ENCODE measurements at places on chromosomes 12 and 14.
A peak's percentile ranks its signal among the peaks of the same experiment; 100 is the strongest.

DNA sequence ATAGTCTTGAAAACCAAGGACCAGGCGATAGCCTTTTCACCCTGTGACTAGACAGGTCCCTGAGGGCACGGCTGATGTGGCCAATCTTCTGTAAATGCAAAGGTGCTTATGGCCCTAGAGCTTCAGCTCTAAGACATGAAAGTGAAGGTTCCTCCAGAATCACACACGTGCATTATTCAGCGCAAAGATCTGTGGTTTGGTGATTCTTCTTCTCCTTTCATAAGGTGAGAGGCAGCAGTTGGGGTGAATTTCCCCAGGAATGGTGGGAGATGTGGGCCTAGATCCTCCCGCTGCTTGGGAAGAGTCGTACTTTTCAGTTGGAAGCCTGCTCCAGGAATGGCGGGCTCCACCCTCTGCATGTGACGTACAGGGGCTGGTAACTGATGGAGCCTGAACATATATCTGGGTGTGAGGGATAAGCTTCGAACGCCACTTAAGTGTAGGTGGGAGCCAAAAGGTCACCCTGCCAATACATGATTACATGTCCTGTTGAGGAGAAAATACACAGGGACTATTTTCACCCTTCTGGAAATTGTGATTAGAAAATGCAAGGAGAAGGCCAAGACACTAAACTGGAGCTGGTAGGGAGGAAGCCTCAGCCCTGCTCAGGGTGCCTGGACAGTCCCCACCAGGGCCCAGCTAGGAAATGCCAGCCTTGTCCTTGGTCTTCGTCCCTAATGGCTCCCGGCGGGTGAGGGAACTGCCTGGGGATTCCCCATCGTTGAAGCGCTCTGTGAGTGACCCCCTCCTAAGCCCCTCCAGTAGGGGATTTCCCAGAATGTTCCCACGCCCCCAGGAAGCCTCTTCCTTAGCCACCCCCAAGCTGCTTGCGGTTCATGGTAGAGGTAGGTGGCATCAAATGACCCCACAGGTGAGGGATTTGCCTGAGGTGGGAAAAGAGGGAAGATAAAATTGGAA, 17.6 kb downstream of the BATF start:
- no peak for DNase-seq

- peak; percentile 65 for DNase-seq
These were observed 140.5 kb downstream of the AKAP6 start for GRCh38 chr14:32469388-32470160.

GRCh38 chr14:102363182-102363943, 622 bp downstream of the TECPR2 start:
- DNase-seq, result peak; percentile 48

- DNase-seq, result no peak
These were observed 2.5 kb downstream of the SFSWAP start for GRCh38 chr12:131713349-131713748.

DNA sequence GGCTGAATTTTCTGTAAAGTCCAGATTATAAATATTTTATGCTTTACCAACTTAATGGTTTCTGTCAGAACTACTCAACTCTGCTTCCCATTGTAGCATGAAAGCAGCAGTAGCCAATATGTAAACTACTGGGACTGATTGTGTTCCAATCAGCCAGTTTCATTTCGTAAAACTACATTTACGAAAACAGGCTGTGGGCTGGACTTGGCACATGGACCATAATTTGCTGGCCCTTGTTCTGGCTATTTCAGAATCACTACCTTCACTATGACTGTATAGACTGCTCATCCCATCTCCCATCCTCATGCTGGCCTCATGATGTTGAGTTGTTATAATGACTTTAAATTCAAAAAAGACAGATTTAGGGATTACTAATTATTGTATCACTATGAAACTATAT, 38.7 kb downstream of the FAR2 start:
- no peak for DNase-seq

DNA sequence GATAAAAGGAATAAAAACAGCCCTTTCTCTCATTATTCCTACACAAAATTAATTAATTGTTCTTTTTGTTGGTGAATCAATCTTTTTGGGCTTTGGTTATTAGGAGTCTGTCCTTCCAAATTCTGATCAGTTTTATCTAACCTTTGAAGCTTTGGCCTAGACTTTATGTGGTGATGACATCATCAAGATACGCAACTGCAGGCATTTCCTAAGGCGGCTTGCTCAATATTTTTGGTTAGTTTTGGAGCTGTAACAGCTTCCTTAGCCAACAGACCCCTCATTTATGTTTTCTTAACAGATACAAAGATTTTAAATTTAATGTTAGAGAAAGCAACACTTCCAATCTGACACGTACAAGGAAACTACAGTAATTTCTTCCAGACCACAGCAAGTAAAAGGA, 87.8 kb upstream of the PDE3A start:
- no peak for DNase-seq

DNA sequence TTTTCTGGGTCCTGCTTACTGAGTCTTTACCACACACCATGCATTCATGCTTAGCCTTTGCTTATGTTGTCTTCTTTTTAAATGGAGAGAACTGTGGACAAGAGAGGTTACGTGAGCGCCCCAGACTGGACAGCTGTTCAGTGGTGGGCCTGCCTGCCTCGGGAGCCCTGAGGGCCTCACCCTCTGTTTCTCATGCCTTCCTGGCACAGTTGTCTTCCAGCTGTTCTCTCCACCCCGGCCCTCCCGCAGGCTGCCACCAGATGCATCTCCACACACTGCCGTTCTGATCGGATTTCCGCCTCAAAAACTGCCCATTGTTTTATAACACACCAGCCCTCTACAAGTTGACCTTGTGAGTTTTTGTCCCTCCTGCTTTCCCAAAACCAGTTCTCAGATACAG, 100.8 kb downstream of the SAMD4A start:
- DNase-seq, result peak; percentile 33

DNA sequence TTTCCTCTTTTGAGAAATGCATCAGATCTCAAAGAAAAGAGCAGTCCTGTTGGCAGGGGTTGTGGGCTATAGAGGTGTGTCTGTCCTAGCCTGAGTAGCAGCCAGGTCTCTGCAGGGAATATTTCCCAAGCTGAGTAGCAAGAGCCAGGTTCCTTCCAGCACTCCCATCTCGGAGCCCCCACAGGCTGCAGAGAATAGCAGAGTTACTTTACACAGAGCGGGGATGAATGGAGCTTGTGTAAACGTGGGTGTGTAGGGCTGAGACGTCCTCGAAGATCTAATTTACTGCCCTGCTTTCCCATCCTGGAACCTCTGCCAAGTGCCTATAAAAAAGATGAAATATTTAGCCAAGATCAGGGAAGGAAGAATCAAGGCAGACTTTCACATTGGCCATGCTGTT, 156.6 kb downstream of the TSPAN9 start:
- DNase-seq, result peak; percentile 71

- DNase-seq, result no peak
These were observed 2.3 kb upstream of the PAWR start for GRCh38 chr12:79692860-79693577.

DNA sequence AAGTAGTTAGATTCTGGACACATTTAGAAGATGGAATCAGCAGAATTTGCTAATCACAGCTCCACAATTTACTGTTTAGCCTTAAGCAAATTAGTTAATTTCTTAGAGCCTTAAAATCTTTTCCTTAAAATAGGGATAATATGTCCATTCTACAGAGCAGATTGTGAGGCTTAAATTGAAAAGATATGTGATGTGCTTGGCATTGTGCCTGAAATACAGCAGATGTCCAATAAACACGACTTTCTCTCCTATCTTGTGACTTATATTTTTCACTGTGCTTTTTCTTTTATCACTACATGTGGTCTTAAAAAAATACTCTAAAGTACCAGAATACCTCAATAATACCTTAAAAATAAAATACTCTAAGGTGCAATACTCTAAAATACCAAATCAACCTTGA, 30.6 kb downstream of the CCER1 start:
- DNase-seq, result no peak

DNA sequence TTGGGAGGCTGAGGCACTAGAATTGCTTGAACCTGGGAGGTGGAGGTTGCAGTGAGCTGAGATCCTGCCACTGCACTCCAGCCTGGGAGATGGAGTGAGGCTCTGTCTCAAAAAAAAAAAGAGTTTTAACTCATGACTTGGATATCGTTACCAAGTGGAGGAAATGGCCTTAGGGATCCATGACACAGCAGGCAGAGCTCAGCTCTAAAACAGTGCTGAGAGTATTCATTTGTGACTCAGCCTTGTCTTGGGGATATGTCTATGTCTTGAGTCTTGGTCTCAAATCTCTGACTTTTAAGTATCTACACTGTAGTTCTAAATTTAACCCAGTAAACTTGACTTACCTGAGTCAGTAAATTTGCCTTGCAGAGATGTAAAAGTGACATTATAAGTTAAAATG, 8.8 kb upstream of the PEX5 start:
- DNase-seq, result no peak

DNA sequence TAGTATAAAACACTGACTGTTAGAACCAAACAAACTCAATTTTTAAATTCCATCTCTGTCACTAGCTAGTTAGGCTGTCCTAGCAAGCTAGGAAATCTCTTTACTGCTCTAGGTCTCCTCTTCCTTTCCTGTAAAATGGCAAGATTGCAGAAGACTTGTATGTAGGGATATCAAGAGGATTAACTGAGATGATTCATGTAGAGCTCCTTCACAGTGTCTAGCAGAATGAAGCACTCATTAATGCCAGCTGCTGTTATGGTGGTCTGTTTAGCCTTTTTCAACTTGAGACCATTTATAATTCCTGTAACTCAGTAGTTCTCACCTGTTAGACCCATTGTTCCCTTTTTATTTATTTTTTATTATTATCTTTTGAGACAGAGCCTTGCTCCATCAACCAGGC, 67.8 kb upstream of the KCNH3 start:
- DNase-seq, result no peak

DNA sequence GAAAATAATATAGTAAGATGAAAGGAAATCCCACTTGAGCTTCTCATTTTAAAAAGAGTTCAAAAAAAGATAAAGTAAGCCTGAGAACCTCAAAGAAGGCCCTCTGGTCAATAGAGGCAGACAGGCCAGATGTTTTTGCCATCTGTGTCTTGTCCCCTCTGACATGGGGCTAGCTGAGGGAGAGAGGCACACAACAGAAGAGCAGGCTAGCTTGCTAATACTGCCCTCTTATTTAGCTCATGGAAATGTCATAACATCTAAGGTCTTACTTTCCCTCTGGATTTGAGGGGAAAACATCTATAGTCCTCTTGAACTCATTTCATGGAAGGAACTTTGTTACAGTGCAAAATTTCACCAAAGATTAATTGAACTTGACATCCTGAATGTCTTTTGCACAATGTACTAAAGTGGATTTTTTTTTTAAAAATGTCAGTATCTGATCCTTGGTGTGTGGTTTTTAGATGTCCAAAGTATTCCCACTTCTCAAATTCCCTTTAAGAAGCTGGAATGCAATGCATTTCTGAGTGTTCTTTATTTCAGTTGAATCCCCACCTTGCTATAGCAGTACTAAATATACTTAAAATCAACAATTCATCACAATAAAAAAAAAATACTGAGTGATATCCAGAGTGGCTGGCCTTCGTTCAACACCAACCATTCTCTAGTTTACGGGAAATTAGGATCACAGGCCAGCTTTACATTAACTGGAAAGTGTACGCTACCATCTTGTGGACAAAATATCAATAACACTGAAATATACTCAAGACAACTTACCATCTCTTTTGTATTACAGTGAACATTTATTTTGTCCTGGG, 176.7 kb downstream of the PAH start:
- DNase-seq, result peak; percentile 13

DNA sequence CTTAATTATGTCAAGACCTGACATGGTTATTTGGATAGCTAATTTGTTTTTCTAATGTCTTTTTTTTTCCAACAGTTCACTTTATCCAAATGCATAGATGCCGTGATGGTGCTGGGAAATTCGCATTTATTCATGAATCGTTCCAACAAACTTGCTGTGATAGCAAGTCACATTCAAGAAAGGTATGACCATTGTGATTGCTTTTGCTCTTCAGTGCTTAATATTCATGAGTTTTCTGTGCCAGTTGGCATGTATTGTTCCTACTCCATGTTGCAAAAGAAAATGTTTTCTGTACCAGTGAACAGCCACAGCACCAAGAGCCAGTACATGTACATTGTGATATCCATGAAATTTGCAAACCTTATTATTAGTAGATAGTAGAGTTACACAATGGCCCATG, 11.8 kb downstream of the GTF2H3 start:
- DNase-seq, result no peak

DNA sequence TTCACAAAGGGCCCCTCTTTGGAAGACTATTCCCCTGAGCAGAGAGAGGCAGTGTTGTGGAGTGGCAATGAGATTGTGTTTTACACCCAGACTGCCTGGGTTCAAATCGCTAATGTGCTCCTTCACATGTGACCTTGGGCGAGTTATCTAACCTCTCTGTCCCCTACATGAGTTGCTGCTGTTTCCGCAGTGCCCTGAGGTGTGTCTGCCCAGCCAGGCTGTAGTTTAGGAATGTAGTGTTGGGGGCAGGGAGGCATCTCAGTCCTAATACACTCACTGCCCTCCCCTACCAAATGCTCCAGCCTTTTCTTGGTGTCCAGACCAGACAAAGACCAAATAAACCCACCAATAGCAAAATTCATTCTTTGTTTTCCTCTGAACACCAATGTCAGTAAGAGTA, 78.6 kb downstream of the SLC24A4 start:
- no peak for DNase-seq

GRCh38 chr12:39912211-39912980, 193.5 kb downstream of the SLC2A13 start:
- peak; percentile 87 for DNase-seq

GRCh38 chr12:125140279-125141209, 75.3 kb downstream of the AACS start:
- no peak for DNase-seq

DNA sequence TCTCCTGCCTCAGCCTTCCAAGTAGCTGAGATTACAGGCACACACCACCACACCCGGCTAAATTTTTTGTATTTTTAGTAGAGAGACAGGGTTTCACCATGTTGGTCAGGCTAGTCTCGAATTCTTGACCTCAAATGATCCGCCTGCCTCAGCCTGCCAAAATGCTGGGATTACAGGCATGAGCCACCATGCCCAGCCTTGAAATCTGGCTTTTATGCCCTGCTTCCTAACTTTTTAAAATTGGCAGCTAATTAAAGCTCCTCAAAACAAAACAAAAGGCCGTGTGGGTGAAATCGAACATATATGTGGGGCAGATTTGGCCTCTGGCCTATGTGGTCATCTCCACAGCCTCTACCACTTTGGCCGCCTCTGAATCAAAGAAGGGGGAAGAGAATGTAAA, 37.9 kb downstream of the KCTD10 start:
- DNase-seq, result no peak

GRCh38 chr12:115044073-115044472, 360.1 kb upstream of the TBX3 start:
- no peak for DNase-seq

GRCh38 chr12:586318-587071, 76.8 kb downstream of the NINJ2 start:
- no peak for DNase-seq

DNA sequence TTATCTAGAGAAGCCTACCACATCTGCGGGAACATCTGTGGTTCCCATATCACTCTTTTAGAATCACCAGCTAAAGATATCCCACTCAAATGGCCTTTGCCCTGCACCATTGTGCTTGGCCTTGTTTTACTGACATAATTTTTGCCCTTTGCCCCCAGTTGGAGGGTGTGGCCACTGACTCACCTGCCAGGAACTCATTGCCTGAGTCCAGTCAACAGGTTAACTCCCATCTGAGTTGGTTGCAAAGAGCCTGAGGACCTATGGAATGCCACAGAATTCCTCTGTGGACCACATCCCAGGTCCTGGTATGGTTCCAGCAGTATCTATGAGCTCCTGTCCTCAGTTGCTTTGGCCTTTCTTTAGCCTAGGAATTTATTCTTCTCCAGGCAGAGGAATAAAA, 55.7 kb upstream of the PTGR2 start:
- no peak for DNase-seq
